Suppressor macrophage (primary cell): ENCODE measurements at places on chromosomes 6 and 20.

DNA sequence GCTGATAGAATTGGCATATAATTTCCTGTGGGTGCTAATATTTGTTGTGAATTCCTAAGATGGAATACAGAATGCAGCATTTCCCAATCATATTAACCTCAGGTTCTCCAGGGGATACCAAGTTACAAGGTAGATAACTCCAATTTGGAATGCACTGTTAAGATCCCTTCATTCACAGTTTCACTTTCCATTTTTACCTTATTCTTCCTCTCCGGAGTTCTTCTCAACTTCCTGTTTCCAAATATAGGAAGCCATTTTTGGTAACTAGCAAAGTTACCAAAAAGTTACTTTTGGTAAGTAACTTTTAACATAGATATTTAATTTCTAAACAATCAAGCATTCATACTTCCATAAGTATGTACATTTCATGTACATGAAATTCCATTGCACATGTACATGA is 63.5 kb upstream of the PHACTR2 start:
- DNase-seq, result peak; percentile 51

GRCh38 chr20:39822667-39823066 is 860.5 kb downstream of the DHX35 start:
- DNase-seq, result no peak

- DNase-seq, result no peak
Observed at GRCh38 chr6:82963191-82963925, 102.3 kb downstream of the UBE3D start.

GRCh38 chr6:92790381-92790780 is 629.0 kb downstream of the EPHA7 start:
- no peak for DNase-seq

- peak; percentile 51 for DNase-seq
Observed at GRCh38 chr6:7207720-7208119, 100.0 kb downstream of the RREB1 start.

DNA sequence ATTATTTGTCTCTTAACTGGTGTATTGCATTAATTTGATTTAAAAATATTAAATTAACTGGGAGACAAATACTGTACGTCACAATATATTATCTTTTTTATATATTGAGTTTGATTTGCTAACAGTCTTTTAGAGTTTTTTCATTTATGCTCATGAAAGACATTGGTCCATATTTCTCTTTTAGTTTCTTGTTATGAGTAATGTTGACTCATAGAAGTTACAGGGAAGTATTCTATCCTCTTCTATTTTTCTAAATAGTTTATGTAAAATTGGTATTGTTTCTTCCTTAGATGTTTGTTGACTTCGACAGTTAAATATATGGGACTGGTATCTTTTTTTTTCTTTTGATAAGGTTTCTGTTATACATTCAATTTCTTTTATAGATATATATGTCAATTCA is 1115.6 kb upstream of the CITED2 start:
- DNase-seq, result no peak

DNA sequence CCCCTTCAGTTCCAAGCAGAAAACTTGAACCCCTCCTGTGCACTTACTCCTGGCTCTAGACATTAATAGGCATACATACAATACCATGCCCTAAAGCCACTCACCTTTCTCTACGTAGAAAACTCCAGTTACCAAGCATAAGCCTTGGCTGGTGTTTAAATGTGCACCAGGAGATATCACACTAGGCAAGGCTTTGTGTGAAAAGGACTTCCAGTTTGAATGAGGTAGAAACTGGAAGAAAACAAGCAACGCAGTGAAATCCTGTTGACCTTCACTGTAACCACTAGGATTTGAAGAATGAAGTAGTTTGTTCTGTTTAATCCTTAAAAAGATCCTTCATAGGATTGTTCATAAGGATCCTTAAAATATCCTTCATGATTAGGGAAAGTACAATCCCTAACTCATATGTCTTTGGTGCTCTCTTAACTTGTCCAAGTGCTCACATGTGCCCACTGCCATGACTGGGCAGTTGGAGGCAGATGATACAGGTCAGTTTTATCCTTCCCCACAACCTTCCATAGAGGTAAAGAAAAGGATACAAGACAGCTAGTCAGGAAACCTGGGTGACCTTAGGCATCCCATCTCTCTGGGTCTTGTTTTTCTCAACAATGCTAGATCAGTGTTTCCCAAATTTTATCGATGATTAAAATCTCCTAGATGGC is 9.2 kb upstream of the SCGN start:
- DNase-seq, result no peak

DNA sequence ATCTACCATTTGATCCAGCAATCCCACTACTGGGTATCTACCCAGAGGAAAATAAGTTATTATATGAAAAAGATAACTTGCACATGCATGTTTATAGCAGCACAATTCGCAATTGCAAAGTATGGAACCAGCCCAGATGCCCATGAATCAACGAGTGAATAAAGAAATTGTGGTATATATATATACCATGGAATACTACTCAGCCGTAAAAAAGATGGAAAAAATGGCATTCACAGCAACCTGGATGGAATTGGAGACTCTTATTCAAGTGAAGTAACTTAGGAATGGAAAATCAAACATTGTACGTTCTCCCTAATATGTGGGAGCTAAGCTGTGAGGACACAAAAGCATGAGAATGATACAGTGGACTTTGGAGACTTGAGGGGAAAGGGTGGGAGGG is 100.0 kb upstream of the ADGRF4 start:
- no peak for DNase-seq

DNA sequence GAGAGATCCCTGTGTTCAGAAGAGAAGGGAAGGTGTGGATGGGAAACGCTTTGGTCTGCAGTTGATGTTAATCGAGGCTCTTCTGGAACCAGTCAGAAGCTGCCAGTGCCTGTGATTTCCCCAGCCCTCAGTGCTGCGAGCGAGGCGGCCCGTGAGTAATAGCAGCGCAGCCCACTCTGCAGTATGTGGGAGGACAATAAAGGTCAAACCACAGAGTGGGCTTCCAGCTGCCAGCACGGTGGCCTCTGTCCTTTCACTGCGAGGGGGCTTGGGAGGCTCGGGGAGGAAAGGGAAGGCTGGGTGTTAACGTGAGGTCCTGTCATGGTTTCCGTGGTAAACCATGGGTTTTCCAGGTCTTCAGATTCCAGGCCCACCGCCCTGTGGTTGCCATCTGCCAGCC is 32.3 kb upstream of the TAGAP start:
- no peak for DNase-seq

GRCh38 chr6:55953335-55953734 is 77.9 kb upstream of the BMP5 start:
- DNase-seq, result no peak

GRCh38 chr6:107707346-107708275 is 116.5 kb downstream of the SCML4 start:
- no peak for DNase-seq

GRCh38 chr20:60642541-60642940 is 609.5 kb upstream of the CDH4 start:
- DNase-seq, result no peak

DNA sequence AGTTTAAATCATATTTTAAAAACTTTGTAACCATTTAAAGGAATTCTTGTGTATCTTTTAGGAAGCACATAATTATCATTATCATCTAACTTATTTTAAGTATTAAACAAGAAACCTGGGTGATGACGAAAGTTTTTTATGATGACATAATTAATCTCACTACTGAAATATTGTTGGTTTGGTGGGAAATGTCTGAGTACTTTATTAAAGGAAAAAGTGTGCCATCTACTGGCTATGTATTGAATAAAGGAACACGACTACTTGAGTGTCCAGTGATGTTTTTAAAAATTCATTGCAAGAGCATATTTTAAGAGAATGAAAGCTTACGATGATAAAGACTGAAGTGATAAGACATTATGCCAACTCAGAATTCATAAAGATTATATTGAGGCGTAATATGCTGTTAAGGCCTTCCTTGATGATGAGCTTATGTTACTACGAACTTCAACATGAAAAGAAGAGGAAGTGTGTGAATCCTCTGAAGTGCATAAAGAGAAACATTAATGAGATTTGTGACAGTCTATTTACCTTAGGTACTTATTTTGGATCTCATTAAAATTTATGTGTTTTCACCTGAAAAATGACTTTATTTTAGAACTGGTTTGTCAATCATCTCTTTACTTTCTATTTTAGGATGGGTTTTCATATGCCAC is 12.0 kb upstream of the TRMT11 start:
- peak; percentile 76 for DNase-seq

GRCh38 chr20:24987244-24987643 is 5.3 kb downstream of the APMAP start:
- no peak for DNase-seq

GRCh38 chr6:56595490-56596122 is 47.1 kb downstream of the DST start:
- peak; percentile 62 for DNase-seq

DNA sequence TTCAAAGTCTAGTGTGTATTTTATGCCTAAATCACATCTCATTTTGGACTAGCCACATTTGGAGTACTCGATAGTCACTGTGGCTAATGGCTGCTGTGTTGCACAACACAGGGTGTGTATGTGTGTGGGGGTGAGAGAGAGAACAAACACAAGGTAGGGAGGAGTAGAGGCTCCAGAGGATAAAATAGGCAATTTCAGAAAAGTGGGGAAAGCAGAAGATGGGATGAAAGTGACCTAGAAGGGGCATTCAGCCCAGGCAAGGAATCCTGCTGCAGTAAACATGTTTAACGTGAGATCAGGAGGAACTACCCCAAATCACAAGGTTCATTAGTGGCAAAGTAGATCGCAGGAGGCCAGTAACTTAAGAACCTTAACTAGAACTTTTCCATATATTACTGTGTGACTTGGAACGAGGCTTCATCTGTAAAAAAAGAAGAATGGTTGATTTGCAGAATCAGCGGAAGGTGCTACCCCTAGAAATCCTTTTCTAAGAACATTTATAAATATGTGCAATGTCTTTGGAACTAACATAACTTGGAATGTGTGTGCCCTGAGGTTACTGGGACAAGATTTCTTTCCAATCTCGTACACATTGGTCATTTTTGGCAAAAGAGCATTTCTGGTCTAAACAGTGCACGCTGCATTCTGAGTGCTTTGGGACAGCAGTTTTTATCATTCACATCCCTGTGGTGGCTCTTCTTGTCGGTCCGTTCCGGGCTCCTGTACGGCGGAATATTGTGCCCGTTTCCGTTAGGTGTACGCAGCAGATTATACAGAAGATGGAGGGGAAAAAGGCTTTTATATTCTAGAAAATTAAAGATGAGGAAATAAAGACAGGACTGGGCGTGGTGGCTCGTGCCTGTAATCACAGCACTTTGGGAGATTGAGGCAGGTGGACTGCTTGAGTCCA is 2.6 kb downstream of the DUSP22 start:
- no peak for DNase-seq

GRCh38 chr6:169237496-169238134 is 16.0 kb downstream of the THBS2 start:
- DNase-seq, result no peak

- no peak for DNase-seq
Observed at GRCh38 chr6:8889514-8889913, 454.2 kb upstream of the SLC35B3 start.

DNA sequence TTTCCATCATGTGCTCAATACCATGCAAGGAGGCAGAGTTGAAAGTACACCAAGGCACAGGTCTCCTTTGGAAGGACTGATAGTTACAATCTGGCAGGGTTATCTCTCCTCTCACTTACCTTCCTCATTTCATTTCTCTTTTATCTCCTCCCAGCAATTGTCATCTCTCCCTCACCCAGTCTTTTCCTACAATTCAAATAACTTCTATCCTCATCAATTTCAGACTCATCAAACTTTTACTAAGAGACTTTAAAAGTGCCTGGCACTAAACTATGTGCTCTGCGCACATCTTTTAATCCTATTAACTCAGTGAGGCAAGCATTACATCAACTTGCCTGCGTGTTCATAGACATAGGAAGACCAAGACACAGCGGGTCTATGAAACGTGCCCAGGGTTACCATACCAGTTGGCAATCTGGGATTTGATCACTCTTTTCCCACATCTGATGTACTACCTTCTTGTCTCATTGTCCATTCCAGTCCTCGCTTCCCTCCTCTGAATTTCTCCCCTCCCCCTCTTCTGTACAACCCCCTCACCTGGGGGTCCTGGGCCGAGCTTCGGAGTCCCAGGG is 1.2 kb downstream of the VARS1 start:
- no peak for DNase-seq

GRCh38 chr6:111263837-111264236 is 176.5 kb downstream of the SLC16A10 start:
- peak; percentile 10 for DNase-seq
